MG63 (cell line): ENCODE measurements at places on chromosomes 12 and 14. TPM values are rescaled to one million over a fixed set of nuclear protein-coding genes. Genes with fewer than 3 reads are reported as not detected.

Gene GALNT16
- total RNA-seq: 3.8 and 8.6 TPM in 2 replicates

DNA sequence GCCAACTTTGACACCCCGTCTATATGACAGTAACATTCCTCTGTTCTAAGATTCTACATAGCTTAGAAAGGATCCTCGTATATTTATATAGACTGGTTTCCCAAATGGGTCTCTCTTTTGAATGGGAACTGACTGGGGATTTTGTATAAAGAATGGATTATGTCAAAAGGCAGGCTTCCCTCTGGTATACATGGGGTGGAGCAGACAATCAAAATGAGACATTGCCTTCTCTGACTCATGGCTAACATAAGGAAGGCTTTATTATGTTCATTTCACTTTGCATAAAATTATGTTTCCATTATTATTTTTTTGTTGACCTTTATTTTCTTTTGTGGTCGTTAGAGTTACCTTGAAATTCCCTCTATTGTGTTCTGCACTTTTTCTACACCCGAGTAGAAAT is 211.1 kb downstream of the ALG10B start:
- no peak for DNase-seq

- no peak for DNase-seq
These were observed 3.3 kb upstream of the PAX9 start for GRCh38 chr14:36658123-36659009.

DNA sequence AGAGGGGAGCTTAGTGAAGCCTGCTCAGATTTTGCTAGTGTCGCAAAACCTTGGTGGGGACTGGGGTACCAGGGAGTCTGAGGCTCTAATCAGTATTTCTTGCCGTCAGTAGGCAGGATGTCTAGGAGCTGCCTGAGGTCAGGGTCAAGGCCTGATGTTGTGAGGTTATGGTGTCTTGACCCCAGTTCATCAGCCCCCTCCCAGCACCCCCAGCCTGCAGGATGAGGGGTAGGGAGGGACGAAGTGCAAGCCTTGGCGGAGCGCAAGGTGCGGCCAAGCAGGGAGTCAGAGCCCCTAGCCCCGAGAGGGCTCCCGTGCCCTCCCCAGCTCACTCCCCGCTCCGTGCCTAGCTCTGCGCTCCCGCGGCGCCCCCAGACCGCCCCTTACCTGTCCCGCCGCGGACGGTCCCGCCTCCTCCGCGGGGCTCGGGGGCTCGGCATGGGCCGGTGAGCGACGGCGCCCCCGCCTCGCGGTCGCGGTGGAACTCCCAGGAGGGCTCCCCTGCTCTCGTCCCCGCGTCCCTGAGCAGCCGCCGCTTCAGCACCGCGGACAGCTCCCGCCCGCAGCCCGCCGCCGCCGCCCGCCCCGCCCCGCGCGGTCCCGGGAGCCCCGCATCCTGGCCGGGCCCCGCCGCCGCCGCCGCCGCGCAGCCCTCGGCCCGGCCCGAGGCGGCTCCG is 347 bp downstream of the SYNDIG1L start:
- peak; percentile 26 for DNase-seq

- peak; percentile 76 for DNase-seq
These were observed 231.6 kb downstream of the CACNA1C start for GRCh38 chr12:2284321-2284813.

DNA sequence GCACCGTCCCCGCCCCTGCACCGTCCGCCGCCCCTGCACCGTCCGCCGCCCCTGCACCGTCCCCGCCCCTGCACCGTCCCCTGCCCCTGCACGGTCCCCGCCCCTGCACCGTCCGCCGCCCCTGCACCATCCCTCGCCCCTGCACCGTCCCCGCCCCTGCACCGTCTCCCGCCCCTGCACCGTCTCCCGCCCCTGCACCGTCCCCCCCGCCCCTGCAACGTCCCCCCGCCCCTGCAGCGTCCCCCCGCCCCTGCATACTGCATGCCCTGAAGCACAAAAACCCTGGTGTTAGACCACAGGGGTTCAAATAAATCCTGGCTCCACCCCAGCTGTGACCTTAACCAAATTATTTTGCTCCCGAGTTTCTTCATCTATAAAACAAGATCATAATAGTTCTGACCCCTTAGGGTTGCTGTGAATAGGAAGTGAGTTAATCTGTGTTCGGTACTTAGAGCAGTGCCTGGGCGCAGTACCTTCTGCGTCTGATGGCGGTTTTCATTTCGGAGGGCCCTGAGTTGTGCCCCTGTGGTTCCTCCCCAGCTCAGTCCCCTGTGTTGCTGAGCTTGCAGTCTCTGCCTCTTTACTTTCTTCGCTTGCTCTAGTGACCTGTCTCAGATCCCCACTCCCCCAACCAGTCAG is 38.1 kb downstream of the ESRRB start:
- no peak for DNase-seq

DNA sequence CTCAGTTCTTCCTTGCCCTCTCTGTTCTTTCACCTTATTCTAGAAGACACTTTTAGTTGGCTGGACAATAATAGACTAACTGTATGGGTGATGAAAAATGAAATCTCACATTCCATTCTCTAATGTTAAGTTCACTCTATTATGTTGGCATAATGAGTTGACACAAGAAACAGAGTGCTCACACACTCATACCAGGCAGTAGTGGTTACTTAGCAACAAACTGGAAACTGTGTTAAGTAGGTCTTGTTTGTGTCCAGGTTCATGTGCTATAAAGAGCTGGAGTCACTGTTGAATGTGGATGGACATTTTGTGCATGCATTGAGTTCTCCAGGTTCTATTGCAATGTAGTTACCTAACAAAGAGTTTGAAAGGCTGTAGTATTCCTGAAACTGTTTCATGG is 16.9 kb upstream of the PPP4R4 start:
- no peak for DNase-seq
